ENCODE measurements at places on chromosomes 2 and 18. TPM values are rescaled to one million over a fixed set of nuclear protein-coding genes. Genes with fewer than 3 reads are reported as not detected.

GRCh38 chr2:216572582-216573578 is 60.3 kb upstream of the IGFBP2 start:
- ATAC-seq = no peak

- no peak for ATAC-seq
Observed at GRCh38 chr18:39341129-39341528, 1775.5 kb upstream of the CELF4 start.

DNA sequence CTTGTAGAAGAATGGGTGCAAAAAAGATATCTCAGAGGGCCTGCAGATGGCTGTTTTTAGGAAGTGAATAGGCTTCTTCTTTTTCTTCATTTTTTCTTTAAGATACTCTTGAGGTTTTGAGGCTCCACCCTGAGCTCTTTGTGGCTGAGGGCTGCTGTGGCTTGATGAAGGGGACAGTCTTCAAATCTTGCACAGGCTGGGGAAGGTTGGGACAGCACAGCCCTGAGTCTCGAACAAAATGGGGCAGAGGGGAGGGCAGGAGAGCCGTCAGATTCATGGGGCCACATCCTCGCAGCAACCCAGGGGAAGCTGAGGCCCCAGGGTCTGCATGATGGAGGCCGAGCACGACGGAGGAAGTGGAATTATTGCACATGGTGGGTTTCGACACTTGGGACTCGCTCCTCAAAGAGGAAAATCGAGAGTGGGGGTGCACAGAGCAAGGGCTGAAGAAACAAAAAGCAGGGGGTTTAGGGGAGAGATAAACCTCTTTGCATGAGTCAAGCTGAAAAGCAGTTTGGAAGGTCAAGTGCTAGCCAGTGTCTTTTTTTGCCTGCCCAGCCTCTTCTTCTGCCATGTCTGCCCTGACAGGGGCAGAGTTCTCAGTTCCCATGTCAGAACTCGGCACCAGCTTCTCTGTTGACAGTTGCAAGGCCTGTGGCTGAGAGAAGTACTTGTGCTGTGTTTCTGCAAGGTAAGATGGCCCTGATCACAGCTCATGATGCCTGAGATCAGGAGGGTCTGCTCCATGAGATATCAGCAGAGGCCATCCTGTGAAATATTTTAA is 19.5 kb downstream of the INPP4A start:
- ATAC-seq = no peak

GRCh38 chr2:175233135-175233719 is 51.7 kb upstream of the ATP5MC3 start:
- ATAC-seq = no peak

DNA sequence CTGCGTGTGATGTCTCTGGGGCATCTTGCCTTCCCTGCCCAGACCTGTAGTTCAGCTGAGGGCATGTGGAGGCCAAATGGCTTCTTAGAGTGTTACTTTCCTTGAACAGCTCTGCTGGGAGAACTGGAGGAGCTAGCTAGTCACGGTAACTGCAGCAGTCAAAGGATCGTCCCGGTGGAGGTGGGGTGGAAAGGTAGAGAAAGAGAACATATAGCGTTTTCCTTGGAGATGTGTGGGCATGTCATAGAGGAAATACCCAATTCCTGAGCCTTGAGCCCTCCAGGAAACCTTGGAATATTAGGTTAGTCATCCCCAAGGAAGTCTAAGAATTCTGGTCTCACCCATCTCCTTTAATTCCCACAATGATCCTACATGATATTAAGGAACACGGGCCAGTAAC is 33.5 kb upstream of the IL37 start:
- no peak for ATAC-seq

GRCh38 chr2:47038656-47039488 is 116.2 kb downstream of the STPG4 start:
- ATAC-seq = peak; percentile 86

GRCh38 chr2:148416248-148416647 is 228.3 kb upstream of the EPC2 start:
- no peak for ATAC-seq

DNA sequence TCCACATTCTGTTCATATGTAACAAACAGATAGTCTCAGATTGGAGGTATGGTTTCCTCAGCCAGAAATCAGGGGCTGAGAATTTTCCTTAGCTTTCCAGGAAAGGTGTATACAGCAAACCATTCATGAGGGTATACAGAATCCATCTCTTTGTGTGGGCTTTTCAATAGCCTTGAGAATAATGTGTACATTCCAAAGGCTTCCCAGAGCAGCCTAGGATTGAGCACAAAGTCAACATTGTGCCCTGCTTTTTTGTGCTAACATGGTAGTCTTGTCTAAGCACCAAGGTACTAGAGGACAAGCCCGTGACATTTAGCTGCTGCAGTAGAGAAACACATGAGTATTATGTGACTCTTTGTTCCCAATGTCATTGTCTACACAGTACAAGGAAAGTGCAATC is 322.1 kb upstream of the TANK start:
- no peak for ATAC-seq

- no peak for ATAC-seq
Observed at GRCh38 chr2:178895872-178896271, 88.6 kb upstream of the TTN start.

GRCh38 chr2:29615183-29615582 is 306.2 kb downstream of the ALK start:
- ATAC-seq = no peak

DNA sequence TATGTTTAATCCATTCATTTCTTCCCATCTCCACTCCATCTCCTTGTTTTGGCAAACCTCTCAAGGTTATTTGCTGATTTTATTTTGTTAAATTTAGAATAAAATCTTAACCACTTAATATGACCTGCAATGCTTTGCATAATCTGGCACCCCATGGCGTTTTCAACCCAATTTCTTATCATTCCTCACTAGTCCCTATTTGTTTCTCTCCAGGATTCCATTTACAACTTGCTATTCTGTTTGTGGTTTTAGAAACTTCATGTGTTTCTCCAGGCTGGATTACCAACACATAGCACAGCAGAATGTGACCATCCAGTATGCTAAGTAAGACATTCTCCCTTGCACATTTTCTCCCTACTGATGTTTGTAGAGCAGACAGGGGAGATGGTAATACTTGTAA is 749.2 kb upstream of the FSHR start:
- ATAC-seq = no peak

DNA sequence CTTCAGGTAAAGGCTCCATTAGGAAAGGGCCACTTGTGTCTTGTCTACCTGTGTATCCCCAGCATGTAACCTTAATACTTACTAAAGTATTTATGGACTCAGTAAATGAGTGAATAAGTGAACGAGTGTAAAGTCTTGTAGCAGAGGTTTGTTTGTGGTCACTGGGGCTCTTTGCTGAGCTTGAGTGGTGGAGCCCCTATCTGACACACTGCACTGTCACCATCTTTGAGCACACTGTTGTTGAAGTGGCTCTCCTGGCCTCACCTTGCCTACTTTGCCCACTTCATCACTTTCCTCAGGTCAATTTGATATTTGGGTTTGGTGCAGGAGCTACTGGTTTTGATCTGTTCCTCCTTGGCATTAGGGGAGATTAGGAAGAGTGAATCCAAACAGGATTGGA is 39.3 kb upstream of the ZEB2 start:
- peak; percentile 59 for ATAC-seq

DNA sequence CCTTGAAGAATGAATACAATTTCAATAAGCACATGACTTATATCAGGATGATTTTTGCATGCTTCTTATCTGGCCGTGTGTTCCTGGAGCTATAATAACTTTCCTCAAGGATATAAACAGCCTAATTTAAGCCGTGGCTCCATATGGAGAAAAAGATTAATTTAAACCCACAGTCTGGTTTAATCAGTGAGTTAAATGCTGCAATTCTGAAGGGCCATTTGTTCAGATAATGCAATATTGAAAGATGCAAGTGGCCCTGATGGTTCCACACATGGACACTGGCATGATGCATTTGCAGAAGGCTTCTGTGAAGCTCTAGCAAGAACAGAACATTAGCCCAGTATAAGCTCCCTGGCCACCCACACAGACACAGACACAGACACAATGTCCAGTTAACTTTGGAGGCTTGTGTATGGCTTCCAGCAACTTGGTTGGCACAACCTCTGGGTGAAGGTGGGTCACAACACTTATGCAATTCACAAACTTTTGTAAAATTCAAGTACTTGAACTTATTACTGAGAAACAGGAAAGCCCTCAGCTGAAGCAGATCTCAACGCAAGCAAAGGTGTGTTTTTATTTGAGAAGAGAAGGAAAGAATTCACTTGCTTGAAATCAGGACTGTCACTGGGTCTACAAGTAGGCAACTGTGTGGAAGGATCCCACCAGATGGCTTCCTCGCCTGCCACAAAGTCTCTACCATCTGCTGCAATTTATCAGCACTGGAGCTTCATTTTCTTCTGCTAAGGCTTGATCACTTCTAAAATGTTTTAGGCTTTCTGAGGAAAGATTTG is 63.3 kb downstream of the MDH1 start:
- ATAC-seq = no peak

GRCh38 chr2:18961991-18962421 is 372.6 kb upstream of the NT5C1B start:
- ATAC-seq = no peak

GRCh38 chr2:113105047-113105785 is 22.2 kb upstream of the IL1RN start:
- peak; percentile 73 for ATAC-seq

DNA sequence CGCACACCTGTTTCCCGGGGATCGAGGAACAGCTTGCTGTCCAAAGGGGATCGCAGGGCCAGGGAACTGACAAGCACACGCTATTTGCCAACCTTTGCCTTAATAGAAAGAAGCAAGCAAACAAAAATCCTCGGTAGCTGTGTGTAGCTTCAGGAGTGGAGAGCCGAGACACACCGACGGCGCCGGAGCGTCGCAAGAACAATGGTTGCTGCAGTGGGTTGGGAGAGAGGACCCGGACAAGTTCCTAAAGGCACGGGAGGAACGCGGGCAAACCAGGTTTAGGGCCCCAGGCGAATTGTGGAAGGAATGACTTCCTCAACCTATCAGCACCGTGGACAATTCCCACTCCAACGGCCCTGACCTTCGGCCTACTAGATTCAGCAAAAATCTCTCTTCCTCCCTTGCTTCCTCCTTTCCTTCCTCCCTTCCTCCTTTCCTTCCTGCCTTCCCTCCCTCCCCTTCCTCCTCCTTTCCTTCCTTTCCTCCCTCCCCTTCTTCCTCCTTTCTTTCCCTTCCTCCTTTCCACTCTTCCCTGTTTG is 4.9 kb upstream of the NEUROD1 start:
- ATAC-seq = no peak

DNA sequence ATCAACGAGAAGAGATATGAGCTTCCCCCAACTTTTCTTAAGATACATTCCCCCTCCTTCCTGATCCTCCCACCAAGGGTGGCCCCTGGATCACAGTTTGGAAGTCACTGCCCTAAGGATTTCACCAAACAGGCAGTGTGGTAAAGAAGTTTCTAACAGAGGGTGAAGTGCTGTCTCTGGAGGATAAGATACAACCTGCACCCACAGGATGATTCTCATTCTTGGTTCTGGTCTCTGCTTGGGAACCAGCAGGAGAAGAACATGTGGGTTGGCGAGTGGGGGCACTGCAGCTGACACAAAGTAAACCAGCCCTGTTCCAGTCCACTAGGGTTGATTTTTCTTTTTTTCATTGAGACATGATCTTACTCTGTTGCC is 9.3 kb downstream of the NFE2L2 start:
- ATAC-seq = no peak

GRCh38 chr2:133674433-133675331 is 106.4 kb upstream of the NCKAP5 start:
- ATAC-seq = no peak

DNA sequence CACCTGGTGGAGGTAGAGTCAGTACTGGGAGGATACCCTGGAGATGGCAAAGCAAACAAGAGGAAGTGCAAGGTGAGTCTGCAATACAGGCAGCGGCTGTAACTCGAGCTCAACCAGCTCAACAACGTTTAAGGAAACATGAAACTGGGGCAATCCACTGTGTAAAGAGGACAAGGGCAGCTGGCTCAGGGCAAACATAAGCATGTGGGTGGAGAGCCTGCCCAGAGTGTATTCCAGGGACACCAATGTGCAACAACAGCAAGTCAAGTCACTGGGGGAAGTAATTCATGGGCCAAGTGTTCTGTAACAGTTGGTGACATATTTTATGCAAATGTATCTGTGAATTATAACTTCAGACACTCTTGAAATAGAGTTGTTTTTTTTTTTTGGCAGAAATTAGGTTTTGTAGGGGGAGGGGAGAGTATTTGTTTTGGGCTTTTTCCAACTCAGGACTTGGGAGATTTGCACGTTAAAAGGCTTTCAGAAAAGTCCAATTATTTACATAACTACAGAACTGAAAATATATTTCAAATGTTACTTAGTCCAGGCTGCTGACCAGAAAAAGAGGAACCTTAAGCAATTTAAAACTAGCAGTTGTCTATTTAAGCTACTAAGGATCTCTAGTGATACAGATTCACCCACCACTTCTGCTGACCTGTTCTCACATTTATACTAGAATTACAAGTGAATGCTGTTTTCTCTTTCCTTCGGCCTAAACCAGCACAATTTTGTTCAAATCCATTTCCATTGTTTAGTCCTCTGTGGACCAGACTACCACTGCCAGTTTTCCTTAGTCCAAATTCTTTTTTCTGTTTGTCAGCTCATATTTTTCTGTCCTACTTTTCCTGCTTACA is 18.6 kb downstream of the NRXN1 start:
- ATAC-seq = no peak

Gene LRATD1
- total RNA-seq = not detected

Gene KCNE4
- total RNA-seq = not detected

Gene LOXHD1
- total RNA-seq = not detected

Gene SH2D6
- total RNA-seq = 0.66 TPM

Gene SGPP2
- total RNA-seq = 3.0 TPM

Gene MC2R
- not detected for total RNA-seq

Gene IL37
- 0.78 TPM for total RNA-seq
